HCT116 (cell line): ENCODE measurements at places on chromosomes 13 and 19. TPM values are rescaled to one million over a fixed set of nuclear protein-coding genes. Genes with fewer than 3 reads are reported as not detected.

TGFB1 gene
- total RNA-seq: 54.6 TPM

DNA sequence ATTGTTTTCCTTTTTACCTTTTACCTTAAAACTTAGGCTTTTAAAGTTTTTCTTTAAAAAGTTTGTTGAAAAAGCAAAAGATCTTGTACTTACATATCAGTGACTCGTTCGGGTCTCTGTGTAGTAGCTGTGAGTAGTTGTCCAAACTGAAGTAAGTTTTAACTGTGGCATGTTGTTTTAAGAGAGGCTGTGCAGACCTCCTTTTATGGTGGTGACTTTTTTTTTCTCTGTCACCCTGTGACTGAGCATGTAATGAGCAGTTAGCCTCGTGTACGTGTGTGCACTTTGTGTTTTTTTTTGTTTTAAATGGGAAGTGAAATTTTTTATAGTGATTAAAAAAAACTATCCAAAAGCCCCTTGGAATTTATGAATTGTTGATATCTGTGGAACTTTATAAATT lies at the start of gene GPR183:
GPR183 (minus strand) TSS at position 153 of the 400 bp plus-strand sequence. CDS start 11,254 bp downstream, outside the sequence.
- H3K36me3 ChIP-seq: no peaks in the 10 kb centered on the region
- H3K27me3 ChIP-seq: no peaks in the 10 kb centered on the region
- H3K4me1 ChIP-seq: peaks cover 66% of the 10 kb centered on the region
- H3K27ac ChIP-seq: peak within 1 kb of the TSS; percentile 39; the same call in 1 of the 2 replicates
- no peak within 1 kb of the TSS for H3K4me3 ChIP-seq

DNA sequence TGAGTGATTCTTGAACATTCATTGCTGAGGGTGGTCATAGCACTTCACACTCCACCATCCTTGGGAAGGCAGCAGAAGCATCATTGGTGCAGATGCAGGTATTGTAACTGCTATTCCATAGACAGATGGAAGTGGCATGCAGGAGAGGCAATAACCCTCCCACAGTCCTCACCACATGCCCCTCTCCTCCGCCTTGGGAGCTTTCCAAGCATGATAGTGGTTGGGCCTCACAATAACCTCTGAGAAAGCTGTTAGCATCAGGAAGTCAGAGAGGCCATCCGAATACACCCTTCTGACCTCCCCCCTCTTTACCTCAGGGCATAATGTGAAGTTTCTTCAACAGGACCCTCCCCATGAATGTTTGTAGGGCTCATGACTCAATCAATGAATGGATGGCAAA lies 177.9 kb downstream of the KATNAL1 start:
- H3K4me3 ChIP-seq: no peak overlapping the region
- no peak for DNase-seq
- H3K4me1 ChIP-seq: peaks cover 17% of the 10 kb centered on the region
- no peak overlapping the region for H3K27ac ChIP-seq

DNA sequence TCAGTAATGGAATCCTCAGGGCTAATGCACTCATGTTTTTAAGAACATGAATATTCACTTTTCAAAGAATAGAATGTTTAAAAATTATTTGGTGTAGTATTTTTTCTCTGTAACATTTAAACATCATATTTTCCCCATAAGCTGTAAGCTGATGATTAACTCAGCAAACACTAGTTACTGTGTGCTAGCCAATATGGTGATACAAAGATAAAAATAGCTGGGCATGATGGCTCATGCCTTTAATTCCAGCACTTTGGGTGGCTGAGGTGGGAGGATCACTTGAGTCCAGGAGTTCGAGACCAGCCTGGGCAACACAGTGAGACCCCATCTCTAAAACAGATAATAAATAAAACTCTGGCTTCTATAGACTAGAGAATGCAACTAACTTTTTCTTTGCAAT lies 13.2 kb downstream of the RNF17 start:
- H3K27me3 ChIP-seq: no peaks in the 10 kb centered on the region
- no peaks in the 10 kb centered on the region for H3K36me3 ChIP-seq
- H3K27ac ChIP-seq: no peak overlapping the region
- H3K4me1 ChIP-seq: no peaks in the 10 kb centered on the region

DNA sequence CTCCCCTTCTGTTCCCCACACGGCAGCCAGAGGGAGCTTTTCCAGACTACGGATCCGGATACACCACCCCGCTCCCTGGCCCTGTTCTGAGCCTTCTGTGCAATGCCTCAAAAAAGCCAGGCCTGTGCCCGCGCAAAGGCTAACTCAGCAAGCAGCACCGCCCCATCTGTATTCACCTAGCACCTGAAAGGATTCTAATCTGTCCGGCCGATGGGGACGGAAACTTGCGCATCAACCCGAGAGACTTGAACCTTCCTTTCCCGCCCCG lies 589 bp downstream of the ZBTB45 start:
- no peak for DNase-seq
- H3K36me3 ChIP-seq: 0 out of 2 replicates have a peak, but pooled peaks cover 2% of the 10 kb centered on the region
- no peaks in the 10 kb centered on the region for H3K27me3 ChIP-seq
- H3K27ac ChIP-seq: peak overlapping the region; percentile 91

- no peaks in the 10 kb centered on the region for H3K27me3 ChIP-seq
- no peaks in the 10 kb centered on the region for H3K36me3 ChIP-seq
- H3K4me3 ChIP-seq: no peak overlapping the region
- H3K4me1 ChIP-seq: no peaks in the 10 kb centered on the region
- no peak overlapping the region for H3K27ac ChIP-seq
- no peak for DNase-seq
These were observed 83.1 kb downstream of the AKAP11 start for GRCh38 chr13:42355092-42355485.

- no peak overlapping the region for H3K4me3 ChIP-seq
- no peaks in the 10 kb centered on the region for H3K4me1 ChIP-seq
- no peaks in the 10 kb centered on the region for H3K36me3 ChIP-seq
- DNase-seq: no peak
- no peak overlapping the region for H3K27ac ChIP-seq
These were observed 282.9 kb downstream of the TSHZ3 start for GRCh38 chr19:31066385-31066784.

DNA sequence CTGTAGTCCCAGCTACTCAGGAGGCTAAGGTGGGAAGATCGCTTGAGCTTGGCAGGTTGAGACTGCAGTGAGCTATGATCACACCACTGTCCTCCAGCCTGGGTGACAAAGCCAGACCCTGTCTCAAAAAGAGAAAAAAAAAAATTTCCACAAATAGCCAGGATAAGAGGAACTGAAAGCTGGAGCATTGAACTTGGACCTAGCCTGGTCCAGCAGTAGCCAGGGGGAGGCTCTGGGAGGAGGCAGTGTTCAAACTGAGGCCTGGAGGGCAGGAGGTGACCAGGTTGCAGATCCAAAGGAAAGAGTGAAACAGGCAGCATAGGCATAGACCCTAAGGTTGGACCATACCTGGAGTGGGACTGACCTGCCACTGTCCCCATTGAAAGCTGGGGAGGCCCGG lies 26.9 kb upstream of the PIK3R2 start:
- H3K27me3 ChIP-seq: no peaks in the 10 kb centered on the region
- no peak overlapping the region for H3K4me3 ChIP-seq
- H3K27ac ChIP-seq: no peak overlapping the region
- peaks cover 6% of the 10 kb centered on the region; the same call in 1 of the 2 replicates for H3K36me3 ChIP-seq
- DNase-seq: no peak

DNA sequence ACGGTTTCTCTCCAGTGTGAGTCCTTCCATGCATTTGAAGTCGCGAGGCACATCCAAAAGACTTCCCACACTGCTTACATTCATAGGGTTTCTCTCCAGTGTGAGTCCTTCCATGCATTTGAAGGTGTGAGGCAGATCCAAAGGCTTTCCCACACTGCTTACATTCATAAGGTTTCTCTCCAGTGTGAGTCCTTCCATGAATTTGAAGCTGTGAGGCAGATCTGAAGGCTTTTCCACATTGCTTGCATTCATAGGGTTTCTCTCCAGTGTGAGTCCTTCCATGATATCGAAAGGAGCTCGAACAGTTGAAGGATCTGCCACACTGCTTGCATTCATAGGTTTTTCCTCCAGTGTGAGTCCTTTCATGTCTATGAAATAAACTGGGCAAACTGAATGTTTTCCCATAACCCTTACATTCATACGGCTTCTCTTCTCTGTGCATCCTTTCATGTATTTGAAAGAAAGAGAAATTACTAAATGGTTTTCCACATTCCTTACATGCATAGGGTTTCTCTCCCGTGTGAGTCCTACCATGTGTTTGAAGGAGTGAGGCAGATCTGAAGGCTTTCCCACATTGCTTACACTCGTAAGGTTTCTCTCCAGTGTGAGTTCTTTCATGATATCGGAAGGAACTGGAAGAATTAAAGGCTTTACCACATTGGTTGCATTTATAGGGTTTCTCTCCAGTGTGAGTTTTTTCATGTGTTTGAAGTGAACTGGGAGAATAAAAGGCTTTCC lies 20.3 kb downstream of the ZNF433 start:
- no peaks in the 10 kb centered on the region for H3K4me1 ChIP-seq
- H3K36me3 ChIP-seq: no peaks in the 10 kb centered on the region
- no peak overlapping the region for H3K27ac ChIP-seq
- no peak for DNase-seq

NAPSA gene
- 4.4 TPM for total RNA-seq

RINL gene
- 28.6 TPM for total RNA-seq
